ENCODE measurements at places on chromosomes 7 and 10.

DNA sequence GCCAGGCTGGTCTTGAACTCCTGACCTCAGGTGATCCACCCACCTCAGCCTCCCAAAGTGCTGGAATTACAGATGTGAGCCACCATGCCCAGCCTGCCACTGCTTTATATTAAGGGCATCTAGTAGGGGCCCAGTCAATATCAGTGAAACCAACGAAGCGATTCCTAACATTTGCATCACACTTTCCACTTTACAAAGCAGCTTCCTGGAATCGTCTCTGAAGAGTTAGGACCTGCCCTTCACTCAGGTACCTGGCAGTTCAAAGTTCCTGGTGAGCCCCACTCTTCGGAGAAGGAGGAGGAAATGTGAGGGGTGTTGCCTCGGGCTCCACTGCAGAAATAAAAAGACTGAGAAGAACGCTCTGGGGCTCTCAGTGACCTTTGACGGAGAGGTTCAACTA, 31.1 kb upstream of the EZH2 start:
- no peak for DNase-seq

GRCh38 chr10:24915304-24915703, 37.1 kb downstream of the PRTFDC1 start:
- no peak for DNase-seq

DNA sequence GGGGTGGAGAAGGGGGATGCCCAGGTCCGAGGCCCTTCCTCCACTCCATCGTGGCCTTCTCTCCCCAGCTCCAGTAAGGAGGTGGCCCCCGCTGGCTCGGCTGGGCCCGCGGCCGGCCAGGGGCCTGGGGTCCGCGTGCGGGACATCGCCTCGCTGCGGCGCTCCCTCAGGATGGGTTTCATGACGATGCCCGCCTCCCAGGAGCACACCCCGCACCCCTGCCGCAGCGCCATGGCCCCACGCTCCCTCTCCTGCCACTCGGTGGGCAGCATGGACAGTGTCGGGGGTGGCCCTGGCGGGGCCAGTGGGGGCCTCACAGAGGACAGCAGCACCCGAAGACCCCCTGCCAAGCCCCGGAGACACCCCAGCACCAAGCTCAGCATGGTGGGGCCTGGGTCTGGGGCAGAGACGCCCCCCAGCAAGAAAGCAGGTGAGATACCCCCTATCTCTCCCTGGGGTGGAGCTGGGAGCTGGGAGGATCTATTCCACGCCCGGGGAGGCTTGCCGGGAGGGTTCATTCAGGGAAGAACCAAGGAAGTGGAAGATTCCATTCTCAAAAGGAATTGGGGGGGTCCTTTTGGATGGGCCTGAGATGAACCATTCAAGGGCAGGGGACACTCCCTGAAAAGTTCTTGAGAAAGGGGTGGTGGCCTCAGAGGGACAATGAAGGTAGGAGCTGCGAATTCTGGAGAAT, 3.2 kb downstream of the NYAP1 start:
- no peak for DNase-seq

DNA sequence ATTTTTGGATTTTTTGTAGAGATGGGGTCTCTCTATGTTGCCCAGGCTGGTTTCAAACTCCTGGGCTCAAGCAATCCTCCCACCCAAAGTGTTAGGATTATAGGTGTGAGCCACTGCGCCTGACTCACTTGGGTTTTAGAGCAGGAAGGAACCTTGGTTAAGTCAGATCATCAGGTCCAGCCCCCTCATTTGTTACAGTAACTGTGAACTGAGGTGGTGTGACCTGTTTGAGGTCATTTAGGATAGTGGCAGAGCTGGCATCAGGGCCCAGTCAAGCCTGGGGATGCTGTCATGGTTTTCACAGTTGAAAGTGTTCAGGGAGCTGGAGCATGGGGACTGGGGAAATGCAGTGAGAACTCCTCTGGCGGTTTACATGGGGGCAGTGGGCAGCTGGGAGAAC, 159.6 kb downstream of the TAX1BP1 start:
- DNase-seq = no peak

DNA sequence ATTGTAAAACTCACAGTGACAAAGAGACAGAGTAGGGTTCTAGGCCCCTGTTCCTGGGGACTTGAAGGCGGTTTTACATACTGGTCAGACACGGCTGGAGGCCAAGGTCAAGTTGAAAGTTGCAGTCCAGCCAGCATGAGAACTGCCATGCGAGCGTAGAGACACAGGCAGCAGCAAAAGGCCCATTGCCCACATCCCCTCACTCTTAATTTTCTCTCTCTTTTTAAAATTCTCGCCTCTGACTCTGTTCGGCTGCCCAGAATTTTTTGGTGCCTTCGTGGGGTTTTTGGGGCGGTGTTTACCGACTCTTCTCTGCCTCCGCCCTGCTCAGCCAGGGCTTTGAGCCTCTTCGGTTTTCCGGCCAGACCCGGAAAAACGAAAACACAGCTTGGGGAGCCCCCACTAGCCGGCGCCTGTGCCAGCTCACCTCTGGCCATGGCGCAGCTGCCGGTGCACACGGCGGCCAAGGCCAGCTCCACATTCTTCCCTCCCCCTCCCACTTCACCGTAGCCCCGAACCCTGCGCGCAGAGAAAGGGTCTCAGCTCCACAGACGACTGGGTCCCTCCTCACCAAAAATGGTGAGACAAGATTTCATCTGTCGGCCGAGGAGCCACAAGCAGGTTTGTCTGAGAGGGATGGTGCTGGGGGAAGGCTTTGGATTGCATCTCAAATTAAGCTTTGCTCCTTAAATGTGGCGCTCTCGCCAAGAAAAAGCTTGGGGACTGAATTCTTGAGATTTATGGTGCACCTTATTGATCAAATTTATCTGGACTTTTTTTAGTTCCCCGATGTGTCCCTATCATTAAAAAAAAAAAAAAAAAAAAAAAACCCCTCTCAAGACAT, 2.3 kb upstream of the HOXA13 start:
- DNase-seq = no peak

GRCh38 chr10:89355394-89355931, 22.4 kb upstream of the IFIT1B start:
- no peak for DNase-seq

GRCh38 chr7:86094166-86094669, 549.5 kb upstream of the GRM3 start:
- no peak for DNase-seq

DNA sequence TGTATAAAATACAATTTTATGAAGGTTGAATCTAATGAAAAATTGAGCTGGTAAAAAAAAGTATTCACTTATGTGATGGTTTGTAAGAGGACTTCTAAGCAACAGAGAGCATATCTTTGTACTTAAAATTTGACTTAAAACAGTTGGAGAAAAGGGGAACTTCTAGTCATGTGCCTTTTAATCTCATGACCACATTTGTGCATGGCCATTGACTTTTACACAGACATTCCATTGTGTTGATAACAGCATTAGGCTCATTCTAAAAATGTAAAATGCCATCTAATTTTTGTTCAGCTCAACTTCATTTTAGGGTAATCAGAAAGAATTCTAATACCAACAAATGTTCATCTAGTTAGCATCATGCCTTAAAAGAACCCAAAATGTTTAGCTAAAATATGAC, 119.9 kb downstream of the HPSE2 start:
- DNase-seq = no peak

- no peak for DNase-seq
These were observed 47.5 kb downstream of the ZNF467 start for GRCh38 chr7:149725916-149726315.

DNA sequence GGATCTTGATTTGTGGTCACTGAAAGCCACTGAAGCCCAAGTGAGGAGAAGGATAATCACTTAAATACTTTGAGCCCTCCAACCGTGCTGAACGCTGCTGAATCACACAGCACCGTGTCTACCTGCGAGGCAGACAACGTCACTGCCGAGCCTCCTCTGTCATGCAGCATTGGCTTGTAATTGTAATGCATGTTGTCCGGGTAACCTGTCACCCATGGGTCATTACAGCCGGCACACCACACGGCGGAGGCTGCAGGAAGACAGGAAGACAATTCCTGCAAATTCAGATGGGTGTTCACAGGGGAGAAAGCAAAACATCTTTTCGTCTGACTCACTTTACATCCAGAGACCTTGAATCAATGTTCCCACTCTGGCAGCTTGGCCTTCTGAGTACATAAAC, 546.1 kb upstream of the FOXK1 start:
- no peak for DNase-seq

- no peak for DNase-seq
These were observed 49.0 kb downstream of the WAC start for GRCh38 chr10:28581916-28582315.

- DNase-seq = no peak
These were observed 21.3 kb upstream of the ZMIZ2 start for GRCh38 chr7:44727158-44727936.

Measured in T-helper 1 cell (primary cell).